ENCODE measurements at places on chromosomes 1 and 21.

DNA sequence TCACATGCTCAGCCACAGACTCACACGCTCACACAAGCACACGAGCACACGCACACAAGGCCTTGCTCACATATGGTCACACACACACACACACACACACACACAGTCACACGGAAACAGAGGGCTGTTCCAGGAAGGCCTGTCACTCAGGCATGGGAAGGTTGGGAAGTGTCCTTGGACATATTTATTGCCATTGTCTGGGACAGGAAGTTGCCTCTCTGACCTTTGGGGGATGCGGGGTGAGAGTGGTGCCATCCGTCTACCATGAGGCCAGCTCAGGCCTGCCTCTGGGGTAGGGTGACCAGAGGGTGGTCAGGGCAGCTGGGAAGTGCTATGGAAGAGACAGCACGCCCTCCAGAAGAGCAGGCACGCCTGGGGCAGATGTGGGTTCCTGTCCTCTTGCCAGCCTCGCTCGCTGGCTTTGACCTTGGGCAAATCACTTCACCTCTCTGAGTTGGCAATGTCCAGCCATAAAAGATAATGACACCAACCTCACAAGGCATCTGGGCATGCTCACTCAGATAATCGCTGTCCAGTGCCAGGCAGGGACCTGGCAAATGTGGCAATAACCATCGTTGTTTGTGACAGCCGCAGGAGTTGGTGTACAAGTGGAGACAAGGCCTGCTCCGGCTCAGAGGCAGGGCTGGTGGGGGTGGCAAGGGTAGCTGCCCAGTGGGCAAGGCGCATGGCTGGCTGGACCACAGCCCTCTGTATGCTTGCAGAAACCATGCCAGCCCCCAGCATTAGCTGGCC is 8.0 kb upstream of the GUCA2A start:
- DNase-seq: no peak

- no peak for DNase-seq
Measured at GRCh38 chr21:45874716-45875415, 106.7 kb upstream of the COL6A1 start.

DNA sequence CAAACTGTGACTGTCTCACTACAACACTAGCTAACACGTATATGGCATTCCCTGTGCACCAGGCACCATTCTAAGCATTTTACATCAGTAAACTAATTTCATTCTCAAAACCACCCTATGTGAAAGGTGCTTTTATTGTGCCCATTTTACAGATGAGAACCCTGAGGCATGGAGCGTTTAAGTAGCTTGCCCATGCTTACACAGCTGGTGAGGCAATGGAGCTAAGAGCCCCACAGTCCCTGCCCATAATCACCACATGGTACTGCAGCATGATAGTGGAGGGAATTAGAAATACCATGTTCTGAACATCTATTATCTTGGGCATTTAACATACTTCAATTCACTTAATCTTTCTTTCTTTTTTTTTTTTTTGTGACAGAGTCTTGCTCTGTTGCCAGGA is 31.1 kb upstream of the KLHDC8A start:
- no peak for DNase-seq

GRCh38 chr1:177082855-177083693 is 81.4 kb downstream of the ASTN1 start:
- DNase-seq: no peak

DNA sequence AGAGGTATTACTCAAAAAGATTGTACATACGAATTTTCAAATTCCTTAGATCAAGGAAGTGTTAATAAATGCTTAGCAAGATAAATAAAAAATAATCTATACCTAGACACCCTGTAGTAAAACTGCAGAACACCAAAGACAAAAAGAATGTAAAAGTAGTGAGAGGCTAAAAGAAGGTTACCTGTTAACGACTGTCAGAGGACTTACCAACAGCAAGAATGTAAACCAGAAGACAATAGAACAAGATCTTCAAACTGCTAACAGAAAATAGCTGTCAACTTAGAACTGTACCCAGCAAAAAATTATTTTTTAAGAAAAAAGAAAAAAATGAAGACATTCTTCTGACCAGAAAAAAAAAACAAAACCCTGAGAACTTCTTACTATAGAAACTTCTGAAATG is 51.2 kb downstream of the CD2 start:
- DNase-seq: no peak

- no peak for DNase-seq
Measured at GRCh38 chr1:87179076-87179810, 149.4 kb upstream of the LMO4 start.

Measured in stimulated activated CD4-positive, alpha-beta T cell treated with anti-CD3 and anti-CD28 coated beads, Interleukin-1b, Interleukin-23, amount 100 ng/mL, for 4 hours (primary cell).